Muscle of arm (tissue), 14 donors: ENCODE measurements at places on chromosomes 6 and 20. TPM values are rescaled to one million over a fixed set of nuclear protein-coding genes. Genes with fewer than 3 reads are reported as not detected.

- no peak for DNase-seq
Measured at GRCh38 chr6:28808383-28808782, 115.4 kb downstream of the TRIM27 start.

DNA sequence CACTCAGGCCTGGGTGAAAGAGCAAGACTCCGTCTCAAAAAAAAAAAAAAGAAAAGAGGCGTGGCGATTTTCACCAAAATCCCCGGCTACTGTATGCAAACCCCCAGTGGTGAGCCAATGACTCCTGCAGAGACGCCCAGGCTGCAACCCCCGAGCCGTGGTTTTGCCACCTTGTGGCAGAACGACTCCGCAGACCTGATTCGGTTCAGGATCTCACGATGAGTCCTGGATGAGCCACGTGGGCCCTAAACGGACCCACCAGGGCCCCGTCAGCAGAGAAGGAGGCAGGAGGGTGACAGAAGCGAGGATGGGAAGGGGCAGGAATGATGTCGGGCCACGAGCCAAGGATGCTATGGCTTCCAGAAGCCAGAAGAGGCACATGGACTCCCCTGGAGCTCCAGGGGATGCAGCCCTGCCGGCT, 42.5 kb downstream of the SLC2A4RG start:
- no peak for DNase-seq

GRCh38 chr6:12968290-12968689, 251.7 kb downstream of the PHACTR1 start:
- no peak for DNase-seq

DNA sequence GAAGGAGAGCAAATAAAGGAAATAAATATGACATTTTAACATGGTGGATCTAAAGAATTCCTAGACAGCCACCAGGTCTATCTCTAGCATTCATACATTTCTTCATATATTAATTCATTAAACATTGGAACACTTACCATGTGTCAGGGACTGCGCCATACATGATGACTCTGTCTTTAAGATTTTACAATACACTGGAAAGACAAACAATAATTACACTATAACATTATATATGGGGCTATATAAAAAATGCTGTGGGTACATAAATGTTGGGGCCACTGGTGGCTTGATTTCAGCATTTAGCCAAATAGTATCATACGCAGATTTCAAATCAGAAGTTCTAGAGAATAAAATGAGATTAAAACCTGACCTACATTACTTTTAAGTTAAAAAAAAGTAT, 33.3 kb upstream of the PKIB start:
- no peak for DNase-seq

The TPX2 gene
- polyA plus RNA-seq = 33.2 TPM

DNA sequence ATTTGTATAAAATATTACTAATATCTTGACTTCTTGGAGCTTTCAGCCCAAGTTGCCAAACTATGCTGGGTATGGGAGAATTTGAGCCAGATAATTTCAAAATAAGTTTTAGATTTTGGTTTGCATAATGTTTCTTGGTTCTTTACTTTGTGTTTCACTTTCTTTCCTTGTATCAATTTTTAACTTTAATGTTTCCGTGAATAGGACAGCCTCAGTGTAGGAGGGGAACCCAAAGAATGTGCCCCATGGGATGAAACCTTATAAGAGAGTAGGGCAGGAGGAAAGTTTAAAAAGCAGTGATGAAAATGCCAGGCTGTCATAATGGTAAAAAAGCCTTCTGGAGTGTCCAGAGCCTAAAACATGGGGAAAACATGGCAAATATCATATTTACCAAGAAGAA, 252.4 kb upstream of the IRAK1BP1 start:
- DNase-seq = no peak
